ENCODE measurements at places on chromosomes 5 and 9.

DNA sequence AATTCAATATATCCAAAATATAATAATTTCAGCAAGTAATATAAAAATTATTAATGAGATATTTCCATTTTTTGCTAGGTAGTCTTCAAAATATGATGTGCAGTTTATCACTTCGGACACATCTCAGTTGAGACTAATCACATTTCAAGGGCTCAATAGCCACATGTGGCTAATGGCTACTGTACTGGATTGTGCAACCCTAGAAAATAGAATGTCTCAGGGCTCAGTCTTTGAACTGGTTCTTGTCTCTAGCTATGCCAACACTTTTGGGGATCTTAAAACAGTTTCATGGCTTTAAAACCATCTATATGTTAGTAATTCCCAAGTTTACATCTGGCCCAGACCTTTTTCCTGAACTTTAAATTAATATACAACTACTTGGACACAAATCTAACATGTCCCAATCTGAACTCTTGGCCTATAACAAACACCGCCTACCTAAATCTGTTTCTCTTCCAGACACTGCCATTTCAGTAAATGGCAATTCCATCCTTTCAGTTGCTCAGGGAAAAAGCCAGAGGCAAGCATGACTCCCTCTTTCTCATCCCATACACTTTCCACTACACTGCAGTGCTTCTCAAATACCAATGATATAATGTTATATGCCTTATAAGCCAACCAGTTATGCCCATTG lies 18.8 kb downstream of the PTAR1 start:
- no peak for DNase-seq

DNA sequence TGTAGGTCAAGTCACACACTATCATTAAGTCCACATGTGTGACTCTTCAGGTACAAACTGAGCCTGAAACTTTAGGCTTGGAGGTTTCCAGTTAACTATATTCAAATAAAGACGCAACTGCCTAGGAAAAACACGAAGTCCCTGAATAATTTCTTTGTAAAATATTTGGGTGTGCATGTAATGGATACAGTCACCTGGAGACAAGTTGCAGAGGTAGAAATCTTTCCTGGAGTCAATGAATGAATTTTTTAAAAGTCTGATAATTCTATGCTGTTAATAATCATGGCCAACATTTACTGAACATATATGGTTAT lies 132.7 kb downstream of the MTX3 start:
- no peak for DNase-seq

GRCh38 chr5:177983763-177984583 lies 12.1 kb downstream of the PROP1 start:
- DNase-seq, result no peak

- no peak for DNase-seq
Measured at GRCh38 chr9:132000659-132001058, 79.0 kb downstream of the MED27 start.

GRCh38 chr9:92308893-92309292 lies 15.4 kb upstream of the IARS1 start:
- DNase-seq, result no peak

- DNase-seq, result no peak
Measured at GRCh38 chr5:93305984-93306383, 275.0 kb downstream of the NR2F1-AS1 start.

- no peak for DNase-seq
Measured at GRCh38 chr5:93899026-93899600, 157.7 kb upstream of the POU5F2 start.

DNA sequence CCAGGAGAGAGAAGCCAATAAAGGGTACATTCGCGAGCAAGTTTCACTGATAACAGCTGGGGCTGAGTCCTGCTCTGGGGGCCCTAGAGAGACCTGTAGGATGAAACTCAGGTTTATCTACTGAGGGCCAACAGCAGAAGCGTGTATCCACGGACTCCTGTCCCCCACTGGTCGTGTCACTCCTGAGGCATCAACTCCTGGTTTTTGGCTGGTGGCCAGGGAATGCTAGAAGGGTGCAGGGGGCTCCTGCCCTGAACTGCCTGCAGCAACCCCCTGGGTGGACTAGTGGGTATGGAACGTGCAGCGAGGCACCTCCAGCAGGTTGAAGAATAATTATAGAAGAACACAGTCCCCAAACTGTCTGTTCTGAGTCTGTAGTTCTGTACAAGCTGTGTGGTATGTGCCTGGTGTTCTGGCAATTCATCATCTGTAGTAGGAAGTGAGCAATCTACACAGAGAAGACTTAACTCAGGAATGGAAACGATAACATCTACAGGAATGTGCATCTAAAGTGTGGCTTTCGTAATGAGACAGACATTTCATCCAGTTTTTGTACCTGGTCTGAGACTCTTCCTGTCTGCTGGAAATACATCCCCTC lies 64.5 kb upstream of the GNA14 start:
- no peak for DNase-seq

DNA sequence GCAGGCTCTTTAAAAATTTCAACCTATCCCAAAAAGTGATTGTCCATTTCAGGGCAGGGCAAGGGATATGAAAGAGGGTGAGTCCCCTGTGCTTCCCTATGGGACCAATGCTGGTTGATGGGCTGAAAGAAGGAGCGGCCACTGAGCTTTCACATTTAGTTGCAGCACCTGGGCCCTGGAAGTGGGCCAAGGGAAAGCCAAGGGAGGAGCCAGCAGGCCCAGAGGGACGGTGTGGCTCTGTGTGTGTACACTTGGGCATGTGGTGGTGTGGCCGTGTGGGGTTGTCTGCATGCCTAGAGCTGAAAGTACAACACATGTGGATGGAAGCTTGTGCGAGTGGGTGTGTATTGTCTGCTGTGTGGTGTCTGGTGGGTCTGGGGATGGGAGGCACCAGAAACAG lies 14.0 kb upstream of the PSMD5 start:
- no peak for DNase-seq

DNA sequence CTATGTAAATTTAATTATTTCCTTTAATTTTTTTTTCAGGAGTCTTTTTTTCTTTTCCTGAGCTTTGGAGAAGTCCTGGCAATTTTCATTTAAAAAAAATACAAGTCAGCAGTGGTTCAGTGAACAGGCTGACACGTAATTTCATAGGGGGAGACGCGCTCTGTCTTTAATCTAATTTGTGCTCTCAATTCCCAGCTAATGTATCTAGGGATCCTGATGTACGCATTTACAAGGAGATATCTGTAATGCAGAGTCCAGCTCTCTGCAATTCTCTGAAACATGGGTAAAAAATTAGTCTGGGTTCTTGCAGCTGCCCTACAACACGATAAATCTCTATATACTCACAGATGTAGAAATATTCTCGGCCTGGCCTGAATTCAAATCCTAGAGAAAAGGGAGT lies 243.9 kb downstream of the EFNA5 start:
- no peak for DNase-seq

- no peak for DNase-seq
Measured at GRCh38 chr9:92602413-92602812, 66.6 kb upstream of the ECM2 start.

GRCh38 chr5:164234321-164234720 lies 728.9 kb downstream of the MAT2B start:
- no peak for DNase-seq

DNA sequence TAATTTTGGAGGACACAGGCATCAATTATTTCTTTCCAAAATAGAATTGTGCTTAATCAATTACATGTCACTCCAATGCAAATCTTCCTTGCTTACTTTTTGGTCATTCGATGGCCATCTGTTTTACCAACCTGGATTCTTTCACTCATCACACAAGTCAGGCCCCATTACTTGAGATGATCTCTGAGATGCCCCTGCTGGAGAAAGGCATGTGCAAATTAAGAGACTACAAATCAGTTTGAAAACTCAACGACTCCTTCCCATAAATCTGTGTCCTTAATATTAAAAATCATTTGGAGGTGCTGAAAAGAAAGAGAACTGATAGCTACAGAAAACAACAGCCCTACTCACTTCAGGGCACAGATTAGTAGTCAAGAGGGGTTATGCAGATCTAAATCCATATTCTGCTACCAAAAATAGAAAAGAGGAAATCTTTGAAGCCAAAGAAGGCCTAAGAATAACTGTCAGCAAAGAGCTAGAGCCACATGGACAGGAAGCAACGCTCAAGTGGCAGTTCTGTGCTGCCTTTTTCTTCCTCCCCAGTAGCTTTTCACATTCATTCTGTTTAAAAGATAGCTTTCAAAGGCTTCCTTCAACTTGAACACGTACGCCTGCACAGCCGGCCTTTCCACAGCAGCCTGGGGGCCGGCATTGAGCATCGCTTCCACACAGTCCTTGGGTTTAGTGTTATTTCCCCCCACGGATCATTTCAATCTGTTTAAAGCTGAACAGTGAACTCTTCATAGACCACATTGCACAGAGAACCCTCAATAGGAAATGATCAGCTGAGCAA lies 79.3 kb upstream of the MAP3K1 start:
- DNase-seq, result no peak

DNA sequence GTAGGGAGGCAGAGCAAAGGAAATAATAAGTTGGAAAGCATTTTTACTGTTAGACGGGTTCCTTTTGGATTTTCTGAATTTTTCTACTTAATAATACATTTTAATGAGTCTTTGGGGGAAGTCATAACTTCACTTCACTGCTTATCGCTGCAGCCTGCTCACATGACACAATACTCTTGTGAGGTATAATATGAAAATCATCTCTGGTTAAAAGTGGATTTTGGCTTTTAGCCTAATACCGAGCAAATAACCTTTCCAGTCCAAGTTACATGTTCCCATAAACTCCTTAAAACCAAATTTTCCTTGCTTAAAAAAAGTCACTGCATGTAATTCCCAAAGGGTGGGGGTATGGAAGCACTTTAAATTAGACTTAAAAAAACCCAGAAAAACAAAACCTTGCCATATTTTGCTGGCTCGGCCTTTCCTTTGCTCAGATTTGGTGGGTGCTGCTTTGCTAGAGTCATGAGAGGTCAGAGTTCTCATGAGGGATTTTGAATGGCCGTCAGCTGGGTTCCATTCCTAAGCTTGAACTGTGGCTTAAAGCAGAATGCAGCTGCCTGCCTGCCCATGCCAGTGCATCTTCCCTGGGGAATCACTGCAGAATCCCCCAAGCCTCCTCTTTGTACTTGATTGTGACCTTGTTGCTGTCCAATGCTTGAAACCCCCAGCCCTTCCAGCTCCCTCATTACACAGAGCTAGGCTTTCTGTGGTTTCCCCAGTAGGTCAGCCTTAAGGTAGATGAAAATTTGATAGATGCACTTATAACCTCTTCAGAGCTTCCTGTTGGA lies 331.8 kb downstream of the KDM4C start:
- no peak for DNase-seq

DNA sequence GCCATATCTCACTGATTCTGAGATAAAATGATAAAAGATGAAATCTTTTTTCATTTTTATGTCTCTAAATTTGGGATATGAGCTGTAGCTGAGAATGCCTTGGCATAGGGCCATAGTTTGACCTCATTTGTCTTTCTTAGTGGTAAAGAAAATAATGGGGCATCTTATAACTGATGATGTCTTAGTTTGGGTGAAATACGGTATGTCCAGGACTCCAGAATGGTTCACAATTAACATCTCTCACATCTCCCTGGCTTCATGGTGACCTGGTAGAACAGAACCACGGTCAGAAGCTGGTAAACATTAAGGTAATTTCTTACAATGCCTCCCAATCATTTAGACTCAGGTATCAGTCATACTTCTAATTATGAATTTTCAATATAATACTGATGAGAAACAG lies 250.8 kb downstream of the MAT2B start:
- no peak for DNase-seq

DNA sequence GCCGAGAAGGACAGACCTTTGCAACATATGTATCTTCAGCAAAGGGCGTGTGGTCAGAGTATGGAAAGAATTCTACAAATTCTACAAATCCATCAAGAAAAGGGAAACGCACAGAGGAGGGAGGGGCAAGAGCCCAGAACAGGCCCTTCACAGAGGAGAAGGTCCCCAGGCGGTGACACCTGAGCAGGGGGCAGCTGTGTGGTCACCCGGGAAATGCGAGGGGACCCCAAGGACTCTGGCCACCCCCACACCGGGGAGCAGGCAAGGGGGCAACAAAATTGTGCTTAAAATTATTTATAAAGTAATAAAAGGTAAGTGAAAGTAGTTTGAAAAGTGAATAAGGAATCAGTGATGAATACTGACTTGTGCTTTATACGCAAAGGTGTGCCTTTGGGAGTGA lies 17.6 kb downstream of the NACC2 start:
- DNase-seq, result no peak

Measured in smooth muscle cell of the brain vasculature (primary cell).